Activated CD8-positive, alpha-beta memory T cell treated with anti-CD3 and anti-CD28 coated beads for 4 hours (primary cell): ENCODE measurements at places on chromosomes 6 and 20.

DNA sequence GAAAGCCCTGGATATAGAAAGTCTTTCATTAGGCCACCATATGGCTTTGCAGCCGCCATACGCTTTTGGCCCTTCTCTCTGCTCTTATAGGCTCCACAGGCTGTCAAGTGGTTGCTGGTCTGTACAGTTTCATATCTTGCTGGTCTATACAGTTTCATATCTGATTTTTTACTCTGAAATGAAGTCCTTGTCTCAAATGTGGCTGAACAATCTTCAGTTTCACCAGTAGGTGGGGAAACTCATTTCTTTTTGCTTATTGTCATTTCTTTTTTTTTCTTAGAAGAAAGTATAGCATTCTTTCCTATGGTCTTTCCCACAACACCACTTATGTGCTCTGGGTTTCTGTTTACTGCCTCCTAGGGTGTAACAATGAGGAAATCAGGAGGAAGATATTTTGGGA is 771.4 kb upstream of the MMS22L start:
- DNase-seq = no peak

DNA sequence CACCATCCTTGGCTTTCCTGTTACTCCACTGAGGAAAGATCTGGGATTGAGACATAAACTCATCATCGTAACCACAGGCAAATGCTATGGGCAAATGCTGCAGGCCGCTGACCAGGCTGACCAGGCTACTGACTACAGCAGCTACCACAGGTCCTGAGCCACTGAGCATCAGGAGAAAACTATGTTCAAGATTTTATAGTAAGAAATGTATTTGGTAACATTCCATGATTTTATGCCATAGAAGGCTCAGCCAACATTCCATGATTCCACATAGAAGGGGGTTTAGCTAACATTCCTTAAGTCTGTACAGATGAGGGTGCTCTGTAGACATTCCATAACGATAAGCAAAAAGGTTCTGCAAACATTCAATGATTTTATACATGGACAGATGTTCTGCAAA is 16.1 kb upstream of the B4GALT5 start:
- DNase-seq = no peak

- DNase-seq = no peak
These were observed 2.8 kb downstream of the HECA start for GRCh38 chr6:139137706-139138105.

DNA sequence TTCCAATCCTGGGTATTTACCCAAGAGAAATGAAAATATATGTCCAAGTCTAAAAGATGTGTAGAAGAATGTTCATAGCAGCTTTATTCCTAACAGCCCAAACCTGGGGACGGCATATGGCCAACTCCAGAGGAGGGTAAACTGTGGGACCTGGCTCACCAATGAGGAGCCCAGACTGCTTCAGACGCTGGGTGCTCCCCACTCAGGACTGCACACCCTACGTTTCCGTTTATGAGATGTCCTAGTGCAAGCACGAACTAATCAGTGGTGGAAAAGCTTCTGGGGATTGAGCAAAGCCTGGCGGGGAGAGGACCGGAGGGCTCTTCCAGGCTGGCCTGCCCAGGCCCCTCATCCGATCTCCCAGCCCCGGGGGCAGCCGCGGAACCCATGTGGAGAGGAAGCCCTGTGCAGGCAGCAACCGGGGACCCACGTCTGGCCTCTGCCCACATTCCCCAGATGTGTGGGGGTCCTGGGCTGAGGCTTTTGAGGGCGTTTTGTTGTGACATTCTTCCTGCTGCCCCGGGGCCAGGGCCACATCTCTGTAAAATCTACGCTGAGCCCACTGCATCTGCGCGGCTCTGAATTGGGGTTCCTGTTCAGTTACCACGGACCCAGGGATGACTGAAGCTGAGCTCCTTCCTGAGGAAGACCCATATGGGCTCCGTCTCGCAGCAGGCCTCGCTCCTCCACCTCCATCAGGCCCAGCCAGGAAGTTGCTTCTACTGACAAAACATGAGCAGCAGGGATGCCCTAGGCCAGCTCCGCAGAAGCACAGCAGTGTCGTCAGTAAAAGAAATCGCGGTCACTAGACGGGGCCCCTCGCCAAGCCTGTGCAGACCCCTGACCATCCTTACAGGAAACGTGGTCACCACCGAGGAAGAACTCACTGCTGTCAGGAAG is 188.0 kb downstream of the DLL1 start:
- DNase-seq = no peak

GRCh38 chr6:167997642-167998041 is at the start of gene KIF25:
Gene KIF25, plus strand, starts transcription at chr6:167997671. Its CDS starts 31,915 bp downstream, at chr6:168029586.
- DNase-seq = no peak

- no peak for DNase-seq
These were observed 9.3 kb downstream of the SLC9A8 start for GRCh38 chr20:49821870-49822331.

GRCh38 chr6:119280668-119281067 is 68.9 kb downstream of the MAN1A1 start:
- no peak for DNase-seq

DNA sequence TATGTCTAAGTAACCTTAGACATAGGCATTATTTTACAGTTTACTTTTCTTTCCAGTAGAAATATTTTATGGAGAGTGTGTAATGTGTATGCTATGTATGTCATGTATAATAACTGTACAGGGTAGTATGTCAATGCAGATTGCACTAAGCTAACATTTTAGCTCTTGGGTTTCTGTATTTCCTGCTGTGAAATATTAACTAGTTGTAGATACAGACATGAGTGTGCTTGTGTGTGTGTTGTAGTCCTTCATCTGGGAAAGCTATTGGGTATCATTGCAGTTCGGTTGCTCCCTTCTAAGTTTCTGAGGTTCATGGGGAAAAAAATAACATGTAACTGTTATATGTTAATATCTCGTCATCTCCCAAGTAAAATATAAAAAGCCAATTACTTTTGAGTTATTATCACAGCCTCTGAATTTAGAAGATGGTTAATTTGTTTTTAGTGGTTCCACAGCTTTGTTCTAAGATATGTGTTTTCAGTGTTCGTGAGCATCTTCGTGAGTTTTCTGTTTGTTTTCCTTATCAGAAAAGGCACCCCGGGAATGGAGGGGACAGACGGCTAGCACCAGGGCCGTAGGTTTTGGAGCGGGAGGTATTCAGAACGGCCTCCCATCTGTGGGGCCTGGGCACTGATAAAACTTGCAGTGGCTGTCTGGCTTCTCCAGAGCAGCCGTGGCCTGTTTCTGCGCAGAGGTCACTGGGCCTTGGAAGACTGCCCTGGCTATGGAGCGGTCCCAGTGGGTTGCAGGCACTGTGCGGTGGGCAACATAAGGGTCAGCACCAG is 215.0 kb downstream of the ARID1B start:
- DNase-seq = no peak

- DNase-seq = no peak
These were observed 591.9 kb downstream of the EPM2A start for GRCh38 chr6:145143379-145143778.

- DNase-seq = no peak
These were observed 22.8 kb downstream of the PPIL6 start for GRCh38 chr6:109417646-109418045.

DNA sequence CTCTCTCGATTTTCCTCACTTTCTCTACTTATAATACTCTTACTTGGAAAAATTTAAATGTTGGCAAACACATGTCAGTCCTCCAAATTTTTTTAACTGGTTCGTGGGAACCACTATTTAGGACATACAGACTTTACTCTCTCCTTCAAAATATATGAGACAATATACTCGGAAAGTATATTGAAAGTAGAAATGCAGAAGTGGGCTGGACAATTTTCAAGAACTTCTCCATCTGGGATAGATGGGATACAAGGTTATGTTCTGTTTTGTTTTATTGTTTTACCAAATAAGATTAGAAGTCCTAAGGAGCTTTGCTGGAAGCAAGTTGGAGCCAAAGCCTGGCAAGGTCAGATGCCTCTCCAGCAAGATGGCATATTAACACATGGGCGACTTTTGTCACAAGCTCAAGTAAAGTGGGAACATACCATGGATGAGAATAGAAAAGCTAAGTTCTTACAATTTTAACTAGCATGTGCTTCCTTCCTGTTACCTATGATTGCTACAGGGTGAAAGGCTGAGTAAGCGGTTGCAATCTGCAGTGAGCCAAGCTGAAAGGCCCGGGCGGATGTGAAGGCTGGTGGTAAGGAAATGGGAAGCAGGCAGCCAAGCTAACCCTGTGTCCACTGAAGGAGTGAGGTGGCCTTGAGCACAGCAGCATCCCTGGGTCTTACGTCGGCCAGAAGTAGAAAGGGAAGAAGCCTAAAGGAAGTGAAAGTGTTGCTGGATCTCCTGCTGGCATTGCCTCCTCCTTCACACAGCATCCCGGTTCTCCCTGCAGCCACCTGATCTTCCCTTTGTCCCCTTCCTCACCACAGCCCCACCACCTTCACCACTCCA is 7.1 kb downstream of the MAP3K5 start:
- no peak for DNase-seq

GRCh38 chr20:47440857-47441773 is 60.6 kb upstream of the NCOA3 start:
- DNase-seq = no peak

- DNase-seq = no peak
These were observed 102.6 kb upstream of the HDGFL1 start for GRCh38 chr6:22466665-22467245.

GRCh38 chr20:59836767-59837166 is 96.7 kb downstream of the SYCP2 start:
- no peak for DNase-seq

DNA sequence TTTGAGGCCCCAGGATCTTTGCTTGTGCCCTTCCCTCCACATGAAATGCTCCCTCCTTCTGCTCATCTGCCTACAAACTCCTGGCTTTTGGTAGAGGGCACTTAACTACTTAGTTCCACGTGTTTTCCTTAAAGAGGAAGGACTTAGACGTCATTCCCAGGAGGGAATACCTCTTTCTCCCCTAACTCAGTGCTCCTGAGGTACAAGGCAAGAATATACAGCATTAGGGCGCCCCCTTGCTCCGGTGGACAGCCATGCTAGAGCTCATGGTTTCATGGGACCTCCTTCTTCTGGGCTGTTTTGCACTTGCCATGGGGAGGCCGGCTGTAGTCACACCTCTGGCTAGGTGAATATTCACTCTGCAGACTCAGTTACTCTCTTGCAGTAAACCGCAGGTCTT is 93.8 kb upstream of the LY86 start:
- DNase-seq = no peak

GRCh38 chr20:40663991-40664880 is 24.8 kb downstream of the MAFB start:
- no peak for DNase-seq

GRCh38 chr20:37343212-37343993 is 2.5 kb upstream of the SRC start:
- DNase-seq = no peak

GRCh38 chr20:58408603-58409246 is 19.7 kb downstream of the VAPB start:
- no peak for DNase-seq

DNA sequence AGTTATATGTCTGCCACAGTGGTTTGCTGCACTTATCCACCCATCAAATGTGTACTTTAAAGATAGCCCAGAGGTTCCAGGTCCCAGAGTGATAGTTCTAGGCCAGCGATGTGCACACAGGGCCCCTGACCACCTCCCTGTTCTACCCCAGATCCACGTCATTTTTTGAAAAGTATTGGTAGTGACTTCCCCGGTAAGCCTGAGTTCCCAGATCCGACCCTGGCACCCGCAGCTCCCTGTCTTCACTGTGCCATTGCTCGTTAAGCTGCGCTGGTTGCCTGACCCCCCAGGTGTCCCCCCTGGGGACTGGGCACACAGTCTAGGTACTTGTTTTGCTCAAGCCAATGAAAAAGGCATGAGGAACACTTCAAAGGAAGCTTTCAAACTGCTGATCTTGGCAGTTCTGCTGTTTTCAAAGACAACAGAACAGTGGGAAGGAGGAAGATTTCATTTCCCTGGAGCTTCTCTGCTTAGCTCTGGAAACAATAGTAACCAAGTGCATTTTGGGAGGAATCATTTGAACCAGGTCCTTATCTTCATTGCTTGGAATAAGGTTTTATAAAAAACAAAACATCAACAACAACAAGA is 116.3 kb upstream of the TAB2 start:
- DNase-seq = no peak

DNA sequence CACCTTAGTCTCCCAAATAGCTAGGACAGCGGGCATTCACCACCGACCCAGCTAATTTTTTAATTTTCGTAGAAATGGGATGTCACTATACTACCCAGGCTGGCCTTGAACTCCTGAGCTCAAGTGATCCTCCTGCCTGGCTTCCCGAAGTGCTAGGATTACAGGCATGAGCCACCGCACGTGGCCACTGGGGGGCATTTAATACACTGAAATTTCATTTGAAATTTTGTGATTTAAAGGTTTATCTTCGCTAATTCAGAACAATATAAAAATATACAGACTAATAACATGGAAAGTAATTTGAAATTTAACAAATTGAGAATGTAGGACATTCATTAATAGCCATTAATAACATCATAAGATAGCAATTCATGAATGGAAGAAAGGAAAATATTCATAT is 20.5 kb upstream of the TBC1D32 start:
- no peak for DNase-seq

DNA sequence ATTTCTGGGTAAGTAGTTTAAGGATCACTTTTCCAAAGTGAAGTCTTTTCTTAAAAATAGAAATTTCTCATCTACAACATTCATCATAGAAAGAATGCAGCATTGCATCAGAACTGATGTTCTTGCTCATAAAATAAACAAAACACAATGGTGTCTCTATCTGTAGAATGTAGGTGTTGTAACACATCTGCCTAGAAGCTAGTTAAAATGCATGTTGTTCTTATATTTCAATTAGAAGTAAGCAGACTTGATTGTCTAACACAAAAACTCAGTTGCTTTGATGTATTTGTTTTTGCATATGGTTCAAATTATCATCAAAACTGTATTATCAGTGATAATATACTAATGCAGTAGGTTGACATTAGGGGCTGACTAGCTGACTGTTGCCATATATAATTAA is 654.7 kb upstream of the FLRT3 start:
- DNase-seq = no peak

DNA sequence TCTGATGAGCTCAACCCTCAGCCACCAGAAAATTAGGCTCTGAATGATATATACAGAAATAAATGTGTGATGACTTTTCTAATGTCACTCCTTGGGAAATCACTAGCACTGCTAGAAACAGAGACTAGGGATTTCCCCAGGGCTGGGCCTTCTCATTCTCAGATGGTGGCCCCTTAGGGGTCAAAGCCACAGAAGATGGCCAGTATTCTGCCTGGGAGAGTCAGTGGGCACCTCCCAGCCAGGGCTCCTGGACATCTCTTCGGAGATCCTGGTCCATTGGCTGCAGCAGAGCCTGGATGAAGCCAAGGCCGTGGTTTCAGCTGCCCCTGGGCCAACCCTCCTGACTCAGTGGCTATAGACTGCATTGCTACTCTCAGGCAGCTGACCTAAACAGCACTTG is 276.9 kb upstream of the SUPT3H start:
- no peak for DNase-seq

DNA sequence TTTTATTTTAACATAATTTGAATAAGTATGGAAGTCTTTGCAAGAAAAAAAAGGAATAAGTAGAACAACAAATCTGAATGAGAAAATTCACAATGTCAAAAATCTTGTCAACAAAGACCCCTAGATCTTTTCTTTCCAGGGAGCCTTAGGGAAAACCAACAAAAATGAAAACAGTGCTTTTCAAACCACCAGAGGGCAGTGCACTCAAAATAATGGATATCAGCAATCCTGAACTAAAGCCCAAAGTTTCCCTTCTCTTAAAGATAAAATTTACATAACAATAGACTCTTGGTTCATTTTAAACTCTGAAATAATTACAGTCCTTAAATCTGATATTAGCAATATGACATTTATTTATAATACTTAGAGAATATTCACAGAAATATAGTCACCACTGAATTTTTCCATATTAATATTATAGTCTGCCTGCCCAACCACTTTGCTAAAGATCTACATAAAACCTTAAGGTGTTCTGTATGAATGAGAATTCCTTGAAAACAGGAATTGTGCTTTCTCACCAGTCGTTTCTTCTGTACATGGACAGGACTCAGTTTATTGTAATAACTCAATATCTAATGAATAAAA is 105.3 kb upstream of the BMP5 start:
- no peak for DNase-seq
